Thoracic aorta (tissue), 2 donors: ENCODE measurements at places on chromosomes 12 and 14.

- DNase-seq: no peak
Observed at GRCh38 chr12:56013482-56013881, 7.4 kb upstream of the IKZF4 start.

DNA sequence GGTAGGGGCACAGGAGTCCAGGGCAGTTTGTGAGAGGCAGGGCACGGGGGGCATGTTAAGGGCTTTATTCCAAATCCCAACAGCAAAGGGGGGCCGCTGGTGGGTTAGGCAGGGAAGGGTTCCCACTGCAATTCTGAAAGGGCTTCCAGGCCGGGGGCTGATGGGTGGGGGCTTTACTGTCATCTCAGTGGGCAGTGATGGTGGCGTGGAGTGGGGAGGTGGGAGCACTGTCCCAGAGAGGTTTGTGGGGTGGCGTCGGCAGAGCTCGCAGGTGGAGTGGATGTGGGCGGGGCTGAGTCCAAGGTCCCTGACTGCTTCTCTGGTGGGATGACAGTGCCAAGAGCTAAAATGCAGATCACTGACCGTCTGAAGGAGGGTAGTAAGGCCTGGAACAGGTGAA is 121.6 kb upstream of the EVL start:
- DNase-seq: no peak

- no peak for DNase-seq
Observed at GRCh38 chr12:111204788-111205241, 164.1 kb downstream of the PHETA1 start.

DNA sequence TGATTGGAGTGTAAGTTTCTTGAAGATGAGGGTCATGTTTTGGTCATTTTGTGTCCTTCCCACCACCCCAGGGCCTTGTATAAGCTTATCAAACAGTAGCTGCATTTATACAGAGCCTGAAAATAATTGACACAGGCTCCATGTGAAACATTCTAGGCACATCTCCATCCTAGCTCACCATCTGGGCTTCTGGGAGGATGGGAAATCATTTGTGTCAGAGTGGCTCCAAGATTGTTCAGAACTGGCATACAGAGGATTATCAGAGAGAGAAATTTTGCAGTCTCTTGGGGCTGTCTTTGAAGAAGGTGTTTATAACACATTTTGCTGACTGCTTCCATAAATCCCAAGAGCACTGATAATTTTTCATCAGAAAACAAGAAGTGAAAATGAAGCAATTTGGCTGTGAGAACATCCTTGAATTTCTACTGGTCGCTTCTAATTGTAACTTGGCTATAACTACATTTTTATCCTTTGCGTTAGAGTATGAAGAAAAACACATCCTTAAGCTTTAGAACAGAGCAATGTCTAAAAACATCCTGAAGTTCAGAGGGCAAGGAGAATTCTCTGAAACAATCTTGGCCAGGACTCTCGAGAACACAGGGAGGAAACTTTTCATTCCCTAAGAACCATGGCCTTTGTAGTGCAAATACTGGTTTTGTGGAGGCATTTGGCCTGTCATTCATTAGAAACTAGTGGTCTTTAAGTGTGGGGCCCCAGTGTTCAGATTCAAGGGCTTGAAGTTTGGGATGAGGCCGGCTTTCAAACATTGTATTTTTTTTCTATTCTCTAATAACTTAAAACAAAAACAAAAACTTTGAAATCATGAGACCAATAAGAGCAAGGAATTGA is 151.1 kb downstream of the DACT1 start:
- DNase-seq: no peak

GRCh38 chr12:65607401-65607841 is 216.9 kb upstream of the HMGA2 start:
- no peak for DNase-seq

DNA sequence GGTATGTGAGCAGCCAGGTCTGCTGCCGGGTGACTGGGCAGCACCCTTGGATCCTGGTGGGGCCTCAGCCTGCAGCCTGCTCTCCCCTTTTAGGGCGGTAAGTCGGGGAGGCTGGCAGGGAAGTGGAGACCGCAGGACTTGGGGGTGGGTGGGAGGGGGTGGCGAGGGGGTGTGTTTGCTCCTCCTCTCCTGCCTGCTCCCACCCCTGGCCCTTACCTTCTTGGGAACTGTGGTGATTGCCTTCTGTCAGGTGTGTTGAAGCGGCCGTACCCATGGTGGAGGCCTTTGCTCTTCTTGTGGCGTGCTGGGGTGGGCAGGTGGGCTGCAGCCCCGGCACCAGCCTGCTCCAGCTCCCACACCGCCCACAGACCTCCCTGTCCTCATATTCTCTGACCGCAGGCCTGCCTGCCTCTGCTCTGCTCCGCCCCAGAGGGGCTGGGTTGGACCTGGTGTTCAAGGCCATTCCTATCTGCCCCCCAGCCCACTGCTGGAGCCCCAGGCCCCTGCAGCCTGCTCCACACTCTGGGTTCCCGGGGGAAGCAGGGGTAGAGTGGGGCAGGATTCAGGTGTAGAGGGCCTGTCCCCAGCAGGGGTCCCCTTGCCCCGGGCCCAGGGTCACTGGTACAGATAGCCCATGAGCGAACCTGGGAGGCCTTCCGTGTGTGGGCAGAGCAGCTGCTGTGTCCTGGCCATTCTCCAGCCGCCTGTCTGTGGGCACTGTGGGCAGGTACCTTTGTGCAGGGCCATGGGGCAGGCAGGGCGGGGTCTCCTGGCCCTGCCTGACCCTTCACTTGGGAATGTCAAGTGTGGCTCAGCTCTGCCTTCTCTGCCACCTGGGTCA is 5.2 kb downstream of the TEDC1 start:
- no peak for DNase-seq

- no peak for DNase-seq
Observed at GRCh38 chr12:17108877-17109541, 503.0 kb upstream of the LMO3 start.

DNA sequence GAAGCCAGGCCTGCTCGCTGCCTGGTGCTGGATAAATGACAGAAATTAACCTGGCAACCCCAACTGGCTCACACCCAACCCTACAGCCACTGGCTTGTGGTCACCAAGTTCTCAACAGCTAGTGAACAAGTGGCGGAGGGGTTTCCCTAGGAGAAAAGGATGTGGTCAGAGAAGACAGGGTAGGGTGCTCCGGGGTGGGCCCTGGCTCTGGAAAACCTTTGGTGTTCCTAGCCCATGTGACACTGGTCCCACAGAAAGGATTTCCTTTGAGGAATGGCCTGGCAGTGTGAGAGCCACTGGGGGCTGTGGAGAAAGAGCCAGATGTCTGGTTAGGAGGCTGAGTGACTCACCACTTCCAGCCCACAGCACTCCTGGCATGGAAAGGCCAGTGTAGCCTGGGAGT is 8.7 kb downstream of the SYNE3 start:
- no peak for DNase-seq

- peak; percentile 13 for DNase-seq
Observed at GRCh38 chr14:30227876-30228275, 300.2 kb upstream of the PRKD1 start.

DNA sequence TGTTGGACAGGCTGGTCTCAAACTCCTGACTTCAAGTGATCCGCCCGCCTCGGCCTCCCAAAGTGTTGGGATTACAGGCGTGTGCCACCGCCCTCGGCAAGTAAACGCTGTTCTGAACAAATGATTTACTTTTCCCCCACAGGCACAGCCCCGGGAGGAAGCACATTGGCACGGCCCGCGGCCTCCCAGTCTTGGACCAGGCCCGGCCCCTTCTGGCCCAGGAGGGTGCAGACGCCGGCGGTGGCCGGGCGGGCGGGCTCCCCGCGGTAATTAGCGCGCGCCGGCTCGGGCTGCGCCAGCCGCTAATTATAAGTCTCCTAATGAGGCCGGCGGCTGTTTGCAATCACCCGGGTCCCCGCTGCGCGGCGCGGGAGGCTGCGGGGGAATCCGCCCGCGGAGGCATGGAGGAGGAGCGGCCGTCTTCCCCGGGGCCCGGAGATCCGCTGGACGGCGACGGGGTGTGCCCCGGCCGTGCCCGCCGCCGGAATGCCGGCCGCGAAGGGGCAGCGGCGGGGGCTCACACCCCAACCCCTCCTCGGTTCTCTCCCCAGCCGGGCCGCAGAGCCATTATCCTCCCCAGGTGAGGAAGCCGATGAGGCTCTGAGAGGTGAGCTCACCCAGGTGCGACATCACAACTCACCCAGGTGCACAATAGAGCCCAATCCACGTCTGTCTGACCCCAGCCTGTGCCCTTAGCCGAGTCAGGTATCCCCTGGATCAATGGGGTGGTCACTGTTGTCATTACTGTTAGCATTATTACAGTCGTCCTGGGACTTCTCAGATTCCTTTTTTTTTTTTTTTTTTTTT is 3.3 kb upstream of the POP5 start:
- DNase-seq: no peak

GRCh38 chr12:21583587-21583986 is 21.1 kb downstream of the GYS2 start:
- DNase-seq: no peak

GRCh38 chr12:121933522-121934308 is 15.3 kb downstream of the CFAP251 start:
- DNase-seq: no peak

- no peak for DNase-seq
Observed at GRCh38 chr14:68583548-68584280, 209.2 kb downstream of the ZFP36L1 start.

GRCh38 chr12:68240079-68240478 is 13.3 kb downstream of the IL22 start:
- no peak for DNase-seq

- DNase-seq: no peak
Observed at GRCh38 chr12:103495469-103496456, at the start of gene C12orf42. Gene C12orf42 (minus strand): TSS chr12:103495968. CDS start chr12:103478426, 17,542 bp downstream.

DNA sequence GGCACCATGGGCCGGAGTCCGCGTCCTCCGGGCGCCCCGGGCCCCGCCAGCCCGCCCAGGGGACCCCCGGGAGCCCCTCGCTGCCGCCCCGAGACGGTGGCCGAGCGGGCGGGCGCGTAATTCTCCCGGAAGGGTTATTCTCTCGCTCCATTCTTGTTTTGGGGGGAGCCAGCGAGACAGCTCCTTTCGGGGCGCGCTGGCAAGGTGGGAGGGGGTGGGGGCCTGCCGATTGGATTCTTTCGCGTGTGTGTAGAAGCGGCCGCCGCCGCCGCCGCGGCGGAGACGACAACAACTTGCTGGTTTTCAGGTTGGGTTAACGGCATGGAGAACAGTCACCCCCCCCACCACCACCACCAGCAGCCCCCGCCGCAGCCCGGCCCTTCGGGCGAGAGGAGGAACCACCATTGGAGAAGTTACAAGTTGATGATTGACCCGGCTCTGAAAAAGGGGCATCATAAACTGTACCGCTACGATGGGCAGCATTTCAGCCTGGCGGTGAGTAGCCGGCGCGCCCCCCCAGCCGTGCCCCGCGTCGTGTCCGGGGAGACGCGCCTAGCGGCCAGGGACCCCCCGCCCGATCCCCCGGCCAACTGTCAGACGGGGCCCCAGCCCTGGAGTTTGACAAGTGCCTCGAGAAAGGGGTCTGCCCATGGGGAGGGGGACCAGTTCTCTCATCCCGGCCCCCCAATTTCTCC is 755 bp downstream of the SETD1B start:
- no peak for DNase-seq

GRCh38 chr14:92677955-92678354 is 70.5 kb downstream of the LGMN start:
- no peak for DNase-seq

- DNase-seq: no peak
Observed at GRCh38 chr14:50831726-50832168, 785 bp upstream of the NIN start.

DNA sequence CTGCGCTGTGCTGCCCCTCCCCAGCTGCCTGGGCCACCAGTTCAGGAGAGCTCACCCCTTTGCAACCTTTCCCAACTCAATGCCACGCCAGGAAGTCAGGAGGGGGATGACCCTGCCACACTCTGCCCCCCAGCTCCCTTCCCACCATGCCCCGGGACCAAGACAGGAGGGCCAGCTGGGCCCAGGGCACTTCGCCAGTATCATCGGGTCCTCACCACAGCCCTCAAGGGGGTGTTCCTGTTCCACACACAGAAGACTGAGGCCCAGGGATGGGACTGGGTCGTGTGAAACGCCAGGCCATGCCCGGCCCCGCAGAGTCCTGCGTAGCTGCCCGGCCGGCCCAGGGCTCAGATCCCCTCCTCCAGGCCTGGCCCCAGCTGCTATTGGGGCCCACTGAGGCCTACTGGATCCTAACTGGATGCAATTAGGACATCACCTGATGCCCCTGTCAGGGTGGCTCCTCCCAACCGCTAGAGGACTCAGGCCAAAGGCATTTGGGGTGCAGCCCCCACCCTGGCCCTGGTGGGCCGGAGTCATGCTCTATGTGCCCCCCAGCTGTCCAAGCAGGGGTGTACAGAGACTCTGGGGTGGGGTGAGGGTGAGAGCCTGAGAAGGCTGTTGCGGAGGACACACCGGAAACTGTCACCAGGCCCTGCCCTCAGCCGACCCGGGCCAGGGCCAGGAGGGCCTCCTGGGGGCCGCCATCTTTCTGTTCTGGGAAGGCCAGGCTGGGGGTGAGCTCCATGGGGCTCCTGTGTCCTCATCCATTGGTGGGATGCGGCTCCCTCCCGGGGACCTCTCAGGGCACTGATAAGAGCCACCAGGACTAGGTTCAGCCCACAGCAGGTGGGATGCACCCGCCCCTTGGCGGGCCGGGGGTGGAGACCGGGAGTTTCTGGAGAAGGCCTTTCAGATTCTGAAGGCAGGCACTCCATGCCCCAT is 29.3 kb upstream of the ANKRD9 start:
- no peak for DNase-seq

DNA sequence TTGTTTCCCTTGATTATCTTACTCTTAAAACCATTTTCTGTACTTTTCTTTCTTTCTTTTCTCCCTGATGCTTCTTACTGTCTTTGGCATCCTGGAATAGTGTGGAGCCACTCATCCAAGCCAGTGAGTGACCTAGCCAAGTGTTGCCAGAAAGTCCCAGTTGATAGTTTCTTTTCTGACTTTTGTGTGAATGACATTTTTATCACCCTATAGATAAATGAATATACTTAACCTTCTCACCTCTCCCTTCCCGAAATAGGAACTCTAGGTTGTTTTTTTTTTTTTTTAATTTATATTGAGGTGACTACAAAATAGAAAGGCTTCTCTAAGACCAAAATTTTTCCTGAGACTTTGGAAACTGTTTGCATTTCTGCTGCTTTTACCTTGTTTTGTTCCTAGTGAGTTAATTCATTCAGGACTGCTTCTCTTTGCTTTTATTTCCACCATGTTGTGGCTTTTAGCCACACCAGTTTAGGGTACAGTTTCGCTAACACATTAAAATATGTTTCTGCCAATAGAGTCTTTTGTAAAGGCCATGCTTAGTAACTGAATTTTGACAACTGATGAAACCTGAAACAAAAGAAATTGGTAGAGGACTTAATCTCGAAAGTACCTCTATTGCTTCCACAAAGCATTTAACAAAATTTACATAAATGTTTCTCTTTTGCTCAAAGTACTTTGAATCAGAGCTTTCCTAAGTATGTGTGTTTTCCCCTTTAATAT is 194.6 kb downstream of the ERC1 start:
- DNase-seq: no peak

DNA sequence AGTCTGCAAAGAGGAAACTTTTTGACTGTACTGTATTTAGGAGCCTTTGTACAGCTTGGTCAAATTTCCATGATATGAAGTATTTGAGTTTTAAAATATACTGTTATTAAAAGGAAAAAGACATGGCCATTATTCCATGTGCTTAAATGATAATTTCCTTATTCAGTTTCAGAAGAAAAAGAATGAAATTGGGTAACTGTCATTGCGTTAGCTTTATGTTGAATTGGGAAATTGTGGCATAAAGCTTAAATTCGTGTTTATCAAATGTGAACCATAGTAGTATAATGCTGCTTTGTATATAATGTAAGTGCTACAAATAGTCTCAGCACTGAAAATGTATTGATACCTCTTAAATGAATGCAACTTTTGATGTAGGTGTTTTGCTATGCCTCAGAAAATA is 64.9 kb downstream of the ETNK1 start:
- no peak for DNase-seq

GRCh38 chr12:42564556-42564955 is 25.0 kb downstream of the PRICKLE1 start:
- no peak for DNase-seq

- DNase-seq: no peak
Observed at GRCh38 chr14:74695406-74695805, 17.5 kb downstream of the AREL1 start.
